ENCODE measurements at places on chromosomes 5 and 9.

DNA sequence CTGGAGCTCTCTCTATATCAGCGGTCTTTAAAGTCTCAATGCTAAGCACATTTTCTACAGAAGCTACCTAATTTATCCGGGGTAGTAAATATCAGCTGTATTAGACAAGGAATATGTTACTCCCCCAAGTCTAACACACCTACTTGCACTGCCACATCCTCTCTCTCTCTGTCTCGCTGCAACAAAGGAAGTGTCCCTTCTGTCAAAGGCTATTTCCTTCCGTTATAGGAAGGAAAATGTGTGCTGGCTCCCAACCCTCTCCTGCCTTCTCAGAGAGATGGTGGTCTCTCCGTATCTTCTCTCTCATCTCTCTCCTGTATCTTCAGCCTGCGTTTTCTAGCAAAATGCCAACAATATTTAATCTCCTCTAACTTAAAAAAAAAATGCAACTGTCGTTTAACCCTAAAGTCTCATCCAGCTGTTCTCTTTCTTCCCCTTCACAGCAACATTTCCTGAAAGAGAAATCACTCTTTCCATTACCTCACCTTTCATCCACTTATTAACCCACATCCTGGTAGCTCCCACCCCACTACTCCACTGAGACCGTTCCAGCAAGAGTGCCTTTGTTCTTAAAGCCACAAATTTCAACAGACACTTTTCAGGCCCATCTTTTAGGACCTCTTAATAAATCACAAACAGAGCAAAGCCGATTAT lies 2.3 kb downstream of the TTF1 start:
- no peak for DNase-seq

- DNase-seq = no peak
Observed at GRCh38 chr5:181084621-181085195, 44.6 kb downstream of the BTNL9 start.

- no peak for DNase-seq
Observed at GRCh38 chr5:120007598-120007997, 378.2 kb downstream of the FAM170A start.

GRCh38 chr5:171483551-171484135 lies 64.2 kb downstream of the FGF18 start:
- DNase-seq = peak; percentile 54

- DNase-seq = no peak
Observed at GRCh38 chr5:178074266-178074952, 38.9 kb upstream of the N4BP3 start.

DNA sequence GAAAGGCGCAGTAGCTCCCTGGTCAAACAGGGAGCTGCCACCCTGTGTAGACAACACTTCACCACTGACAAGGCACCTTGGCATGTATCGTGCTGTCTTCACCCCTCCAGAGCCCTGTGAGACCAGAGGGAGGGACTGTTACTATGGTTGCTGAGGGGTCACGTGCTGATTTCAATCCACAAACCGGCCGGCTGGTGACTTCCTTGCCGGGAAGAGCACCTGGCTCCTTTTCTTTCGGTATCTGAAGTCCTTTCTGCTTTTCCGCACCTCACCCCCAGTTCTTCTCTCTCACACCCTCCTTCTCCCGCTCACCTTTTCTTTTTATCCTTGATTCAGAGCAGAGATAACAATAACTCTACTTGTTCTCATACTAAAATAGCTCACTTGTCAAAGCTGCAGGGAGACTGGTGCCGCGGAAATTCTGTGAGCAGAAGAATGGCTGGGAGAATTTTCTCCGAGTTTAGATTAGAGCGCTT lies 327.2 kb downstream of the ZSWIM6 start:
- no peak for DNase-seq

- DNase-seq = no peak
Observed at GRCh38 chr5:160565376-160565775, 143.7 kb downstream of the PTTG1 start.

DNA sequence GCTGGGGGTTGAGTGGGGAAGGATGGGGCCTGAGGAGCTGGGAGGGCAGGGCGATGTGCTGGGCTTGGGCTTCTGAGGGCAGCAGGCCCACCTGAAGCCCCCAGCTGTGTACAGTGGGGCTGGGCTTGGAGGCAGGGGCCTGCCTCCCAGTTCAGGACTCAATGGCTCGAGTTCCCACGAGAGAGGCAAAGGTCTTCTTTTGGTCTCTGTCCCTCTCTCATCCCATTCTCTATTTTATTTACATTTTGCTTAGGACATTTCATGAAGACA lies 180.6 kb downstream of the MACROH2A1 start:
- no peak for DNase-seq

GRCh38 chr5:4581289-4581688 lies 558.8 kb upstream of the ADAMTS16 start:
- no peak for DNase-seq

- DNase-seq = no peak
Observed at GRCh38 chr9:135341612-135342169, 137.9 kb upstream of the PPP1R26 start.

Data from brain microvascular endothelial cell (primary cell).